ENCODE measurements at places on chromosomes 13 and 19.

DNA sequence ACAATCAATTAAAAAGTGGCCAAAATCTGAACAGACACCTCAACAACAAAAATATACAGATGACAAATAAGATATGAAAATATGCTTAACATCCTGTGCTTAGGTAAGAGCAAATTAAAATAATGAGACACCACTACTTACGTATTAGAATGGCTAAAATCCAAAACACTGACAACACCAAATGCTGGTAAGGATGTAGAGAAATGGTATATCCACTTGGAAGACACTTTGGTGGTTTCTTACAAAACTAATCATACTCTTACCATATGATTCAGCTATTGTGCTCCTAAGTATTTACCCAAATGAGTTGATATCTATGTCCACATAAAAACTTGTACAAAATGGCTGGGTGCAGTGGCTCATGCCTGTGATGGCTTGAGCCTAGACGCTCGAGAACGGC lies 51.7 kb upstream of the ZNF599 start:
- no peak for DNase-seq

DNA sequence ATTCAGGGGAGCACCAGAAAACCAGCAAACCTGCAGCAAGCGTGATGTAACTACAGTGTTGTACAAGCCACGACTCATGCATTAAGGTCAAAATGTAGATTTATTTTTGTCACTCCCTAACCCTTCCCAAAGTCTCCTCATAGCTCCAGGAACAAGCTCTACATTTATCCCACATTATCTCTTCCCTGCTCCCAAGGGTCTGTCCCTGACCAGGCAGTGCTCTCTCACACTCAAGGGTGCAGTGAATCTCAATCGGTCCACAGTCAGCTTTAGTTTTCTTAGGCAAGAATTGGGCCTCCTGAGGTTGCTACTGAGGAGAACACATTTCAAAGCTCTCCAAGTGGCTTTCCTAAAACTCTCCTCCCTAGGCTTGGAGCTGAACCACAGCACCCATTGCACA lies 219.4 kb downstream of the NHLRC3 start:
- DNase-seq = no peak

DNA sequence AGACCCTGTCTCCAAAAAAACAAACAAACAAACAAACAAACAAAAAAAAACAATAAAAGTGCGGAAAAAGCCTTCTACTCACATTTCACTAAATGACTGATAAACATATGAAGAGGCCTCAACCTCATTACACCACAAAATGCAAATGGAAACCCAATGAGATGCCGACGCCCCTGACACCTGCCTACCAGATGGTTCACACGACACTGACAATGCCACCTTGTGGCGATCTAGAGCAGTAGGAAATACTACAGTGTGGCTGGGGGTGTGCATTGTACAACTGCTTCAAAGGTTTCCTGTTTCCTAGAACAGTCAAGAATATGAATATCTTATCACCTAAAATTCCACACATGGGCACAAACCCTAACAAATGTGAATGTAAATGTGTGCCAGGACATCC lies 14.0 kb downstream of the SCGB2B2 start:
- DNase-seq = peak; percentile 13

- no peak for DNase-seq
Measured at GRCh38 chr13:94854688-94855087, 142.3 kb upstream of the SOX21 start.

DNA sequence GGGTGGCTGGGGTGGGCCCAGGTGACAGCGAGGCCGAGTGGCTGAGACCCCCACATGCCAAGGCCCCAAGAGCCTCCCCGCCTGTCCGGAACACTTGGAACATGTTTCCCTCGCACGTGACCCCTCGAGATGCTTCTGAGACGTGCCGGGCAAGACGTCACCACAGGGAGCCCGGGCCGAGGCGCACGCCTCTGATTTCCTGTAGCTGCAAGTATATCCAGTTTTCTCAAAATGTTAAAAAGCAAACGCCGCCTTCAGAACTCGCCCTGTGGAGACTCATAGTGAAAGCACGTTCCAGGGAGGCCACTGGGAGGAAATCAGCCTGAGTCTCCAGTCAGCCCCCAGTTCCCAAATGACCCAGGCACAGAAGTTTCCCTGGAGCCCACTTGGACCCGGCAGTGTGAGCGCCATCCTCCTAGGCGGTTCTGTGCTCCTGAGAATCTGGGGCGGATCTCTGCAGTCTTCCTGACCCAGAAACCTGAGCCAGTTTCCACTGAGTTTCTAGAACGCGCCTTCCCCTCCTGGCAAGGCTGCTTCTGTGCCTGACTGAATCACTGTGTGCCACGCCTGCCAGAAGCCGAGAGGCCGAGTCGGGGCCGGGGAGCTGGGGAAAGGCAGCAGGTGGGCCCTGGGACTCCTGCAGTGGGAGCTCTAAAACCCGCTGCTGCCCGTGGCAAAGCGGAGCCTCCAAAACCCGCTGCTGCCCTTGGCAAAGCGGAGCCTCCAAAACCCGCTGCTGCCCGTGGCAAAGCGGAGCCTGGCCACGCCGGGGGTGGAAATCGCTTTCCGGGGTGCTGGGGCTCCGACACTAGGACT lies 179.3 kb downstream of the KDM4B start:
- peak; percentile 46 for DNase-seq

DNA sequence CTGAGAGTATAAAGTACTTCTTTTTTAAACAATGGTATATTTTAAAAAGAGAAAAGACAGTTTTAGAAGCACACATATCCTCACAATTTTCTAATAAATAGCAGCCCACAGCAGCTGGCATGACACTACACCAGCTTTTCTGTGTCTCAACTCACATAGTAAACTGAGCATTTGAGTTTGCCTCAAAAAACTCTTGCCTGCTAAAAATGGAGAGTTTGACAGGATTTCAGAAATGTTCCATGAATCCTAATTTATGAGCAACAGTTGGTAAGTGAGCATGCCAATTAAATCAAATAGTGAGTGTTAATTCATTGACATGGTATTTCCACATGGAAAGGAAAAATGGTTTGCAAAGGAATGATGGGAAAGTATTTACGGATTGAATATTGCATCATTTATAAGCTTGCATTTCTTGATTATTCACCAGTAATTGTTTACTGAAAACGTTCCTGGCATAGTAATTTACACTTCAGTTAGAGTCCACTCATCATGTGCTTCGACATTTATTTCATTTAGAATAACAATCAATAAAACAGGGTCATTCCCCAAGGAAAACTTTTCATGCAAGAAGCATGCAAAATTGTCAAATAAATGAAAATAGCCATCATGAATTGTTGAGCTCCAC lies 323.0 kb downstream of the EFNB2 start:
- peak; percentile 94 for DNase-seq

- peak; percentile 45 for DNase-seq
Measured at GRCh38 chr13:98265692-98266551, 88.9 kb upstream of the RNF113B start.

DNA sequence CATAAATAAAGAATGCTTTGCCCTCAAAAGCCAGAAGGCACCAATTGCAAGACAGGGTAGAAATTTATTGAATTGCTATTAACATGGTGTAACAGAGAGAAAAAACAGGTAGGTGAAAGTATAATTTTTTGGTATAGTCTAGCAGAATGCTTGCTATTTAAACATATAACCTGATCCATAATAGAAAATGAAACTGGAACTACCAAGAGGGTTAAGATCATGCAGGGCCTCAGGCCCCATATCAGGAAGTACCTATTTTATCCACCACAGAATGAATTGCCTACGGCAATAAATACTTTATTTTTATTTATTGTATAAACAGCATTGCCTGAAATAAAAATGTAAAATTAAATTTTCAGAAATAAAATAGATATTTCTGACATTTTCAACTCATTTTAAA lies 159.5 kb downstream of the PRR20E start:
- no peak for DNase-seq

DNA sequence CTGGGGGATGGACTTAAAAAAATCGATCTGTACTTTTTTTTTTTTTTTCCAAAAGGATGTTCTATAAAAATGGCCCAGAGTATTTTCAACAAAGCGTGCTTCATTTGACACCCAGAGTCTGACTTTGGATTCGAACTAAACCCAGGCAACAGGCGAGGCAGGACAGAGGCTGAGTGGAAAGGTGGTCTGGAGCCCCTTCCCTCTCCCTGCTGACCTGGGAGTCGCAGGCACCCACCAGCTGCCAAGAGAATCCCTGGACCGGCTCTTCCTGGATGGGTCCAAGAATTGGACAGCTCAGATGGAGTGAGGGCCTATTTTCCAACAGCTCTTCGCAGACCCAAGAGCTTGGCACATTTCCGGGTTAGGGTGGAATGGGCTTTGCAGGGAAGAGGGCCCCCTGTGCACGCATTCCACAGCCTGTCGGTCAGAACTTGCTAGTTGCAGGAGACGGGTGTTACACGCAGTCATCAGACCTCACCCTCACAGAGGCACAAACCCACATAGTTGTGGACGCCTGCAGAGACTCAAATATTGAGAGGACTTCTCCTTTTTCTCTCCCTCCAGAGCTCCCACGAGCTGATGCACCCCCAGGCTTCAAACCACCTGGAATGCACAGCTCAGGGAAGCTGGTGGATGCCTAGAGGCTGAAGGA lies 15.2 kb downstream of the KCTD15 start:
- DNase-seq = no peak

- DNase-seq = no peak
Measured at GRCh38 chr19:21434967-21435544, 38.1 kb downstream of the ZNF493 start.

GRCh38 chr13:32376642-32377415 lies 51.1 kb downstream of the N4BP2L1 start:
- no peak for DNase-seq

- DNase-seq = peak; percentile 23
Measured at GRCh38 chr19:32464279-32464678, 58.7 kb downstream of the DPY19L3 start.

DNA sequence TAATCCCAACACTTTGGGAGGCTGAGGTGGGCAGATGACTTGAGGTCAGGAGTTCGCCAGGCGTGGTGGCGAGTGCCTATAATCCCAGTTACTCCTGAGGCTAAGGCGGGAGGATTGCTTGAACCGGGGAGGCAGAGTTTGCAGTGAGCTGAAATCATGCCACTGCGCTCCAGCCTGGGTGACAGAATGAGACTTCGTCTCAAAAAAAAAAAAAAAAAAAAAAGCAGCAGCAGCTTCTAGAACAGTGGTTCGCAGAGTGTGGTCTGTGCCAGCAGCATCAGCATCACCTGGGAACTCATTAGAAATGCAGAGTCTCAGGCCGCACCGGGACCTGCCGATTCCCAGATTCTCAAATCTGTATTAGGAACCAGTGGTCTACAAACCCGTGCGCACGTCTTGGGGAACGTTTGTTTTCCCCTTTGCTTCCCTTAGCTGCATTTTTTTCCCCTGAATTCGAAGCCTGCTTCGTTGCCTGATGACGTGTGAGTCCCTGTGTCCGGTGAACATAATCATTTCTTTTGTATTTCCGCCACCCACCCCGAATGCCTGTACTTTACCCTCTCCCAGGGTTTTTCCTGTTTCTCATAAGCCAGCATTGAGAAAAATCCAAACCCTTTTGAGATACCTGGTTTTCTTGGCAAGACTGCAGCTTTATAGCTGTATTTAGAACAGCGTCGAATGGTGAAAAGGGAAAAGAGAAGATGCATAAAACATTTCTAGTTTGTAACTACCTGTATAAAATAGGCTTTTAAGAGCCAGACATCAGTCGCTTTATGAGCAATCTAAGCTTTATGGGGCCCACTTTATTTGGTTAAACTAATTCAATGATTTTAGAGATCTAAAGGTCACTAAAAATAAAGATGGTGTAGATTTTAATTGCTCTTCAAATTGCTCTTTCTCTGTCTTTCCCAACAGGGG lies 49.8 kb downstream of the BICRA start:
- DNase-seq = no peak

DNA sequence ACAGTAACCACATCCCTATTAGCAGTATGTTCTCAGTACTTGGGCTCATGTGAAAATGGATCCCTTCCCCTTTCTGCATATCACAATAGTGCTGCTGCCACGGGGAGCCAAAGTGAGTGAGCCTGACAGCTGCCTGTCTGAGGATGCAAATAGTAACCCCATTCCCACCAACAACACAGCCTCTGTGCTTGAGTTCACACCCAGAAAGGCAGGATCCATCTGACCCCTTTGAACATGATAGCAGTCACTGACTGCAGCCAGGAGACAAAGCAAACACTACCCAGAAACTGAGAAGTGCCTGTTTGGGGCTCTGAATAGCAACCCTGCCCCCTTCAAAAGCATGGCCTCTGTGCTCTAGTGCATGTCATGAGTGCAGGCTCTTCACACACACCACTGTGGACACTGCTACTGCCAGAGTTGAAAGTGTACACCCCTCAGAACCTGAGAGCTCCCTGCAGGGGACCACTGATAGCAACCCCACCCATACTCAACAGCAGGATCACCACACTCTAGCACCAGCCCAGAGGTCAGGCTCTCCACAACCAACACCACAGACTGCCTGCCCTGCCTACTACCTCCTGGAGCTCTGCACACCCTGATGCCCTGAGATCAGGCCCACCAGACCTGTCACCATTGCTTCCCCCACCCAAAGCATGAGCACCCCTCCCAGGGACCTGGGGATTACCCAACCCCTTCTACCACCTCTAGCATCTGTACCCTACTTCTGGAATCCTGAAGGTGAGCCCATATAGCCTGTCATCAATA lies 1563.5 kb upstream of the PRR20A start:
- no peak for DNase-seq

- DNase-seq = no peak
Measured at GRCh38 chr13:113990321-113990837, 16.5 kb upstream of the C13orf46 start.

DNA sequence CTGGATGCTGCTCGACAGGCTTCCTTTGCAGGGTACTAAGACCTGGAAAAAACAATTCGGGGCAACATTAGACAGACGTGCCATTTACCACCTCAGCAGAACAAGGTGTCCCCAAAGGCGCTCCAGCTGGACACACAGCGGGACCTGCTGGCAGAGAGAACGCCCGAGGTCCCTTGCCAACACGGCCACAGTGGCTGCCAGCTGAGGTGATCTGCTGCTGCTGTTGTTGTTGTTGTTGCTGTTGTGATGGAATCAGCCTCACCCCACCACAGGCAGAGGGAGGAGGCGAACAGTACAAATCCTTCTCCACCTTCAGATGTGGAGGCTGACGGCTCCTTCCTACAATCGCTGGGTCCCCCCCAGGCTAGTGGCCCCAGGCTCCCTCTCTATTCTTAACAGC lies 25.2 kb downstream of the ANKRD27 start:
- DNase-seq = no peak

DNA sequence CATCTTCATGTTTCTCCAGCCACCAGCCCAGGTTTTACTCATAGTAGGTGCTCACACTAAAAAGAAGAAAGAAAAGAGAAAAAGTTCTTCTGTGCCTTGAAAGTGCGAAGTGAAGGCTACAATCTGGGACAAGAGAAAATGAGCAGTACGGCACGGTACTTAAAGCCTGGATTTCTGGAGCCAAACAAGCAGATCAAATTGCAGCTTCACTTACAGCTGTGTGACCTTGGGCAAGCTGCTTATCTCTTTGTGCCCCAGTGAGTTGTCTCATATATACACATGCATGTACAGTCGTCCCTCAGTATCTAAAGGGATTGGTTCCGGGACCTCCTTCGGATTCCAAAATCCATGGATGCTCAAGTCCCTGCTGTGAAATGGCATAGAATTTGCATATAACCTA lies 41.8 kb downstream of the GSX1 start:
- DNase-seq = no peak

DNA sequence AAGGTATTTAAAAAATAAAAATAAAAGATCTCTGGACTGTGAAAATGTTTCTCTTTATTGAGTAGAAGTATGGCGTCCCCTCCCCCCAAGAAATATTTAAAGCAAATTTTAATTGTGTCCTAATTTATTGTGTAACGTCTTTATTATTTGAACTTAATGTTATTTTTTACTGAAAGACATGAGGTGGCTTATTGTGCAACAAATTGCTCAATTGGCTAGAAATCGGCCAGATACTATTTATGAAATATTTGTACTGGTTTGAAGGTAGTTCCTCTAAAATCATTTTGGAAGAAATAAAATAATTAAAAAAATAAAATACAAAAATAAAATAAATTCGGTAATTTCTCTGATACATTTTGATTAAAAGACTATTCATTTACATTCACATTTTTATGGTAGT lies 162.3 kb downstream of the DACH1 start:
- no peak for DNase-seq

Measured in AG10803 (cell line).